Activated T-helper 1 cell treated with anti-CD3 and anti-CD28 coated beads, Interleukin-12 subunit alpha, Interleukin-12 subunit beta, Interleukin-2, Interleukin-4 antibody, amounts not matched to agents 30 ng/mL and 10 ng/mL and 1 ng/mL, durations not matched to agents 14 hours and 24 hours and 36 hours (primary cell): ENCODE measurements at places on chromosomes 4 and X.

- DNase-seq, result no peak
These were observed 194.2 kb upstream of the SLITRK2 start for GRCh38 chrX:145623453-145623852.

GRCh38 chr4:129446074-129446473 lies 350.1 kb downstream of the C4orf33 start:
- DNase-seq, result no peak

DNA sequence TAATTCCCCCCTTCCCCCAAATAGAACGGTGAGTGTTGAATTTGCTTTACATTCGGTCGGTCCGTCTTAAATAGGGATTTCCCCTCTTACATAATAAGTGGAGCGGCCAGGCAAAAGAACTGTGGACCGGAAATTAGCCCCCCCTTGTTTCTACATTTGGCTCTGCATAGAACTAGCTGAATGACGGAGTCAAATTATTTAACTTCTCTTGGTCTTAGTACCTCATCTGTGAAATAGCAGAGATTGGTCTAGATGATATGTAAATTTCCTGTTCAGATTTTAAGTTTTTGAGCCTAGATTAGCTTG lies 1.3 kb downstream of the SPATA18 start:
- DNase-seq, result no peak

DNA sequence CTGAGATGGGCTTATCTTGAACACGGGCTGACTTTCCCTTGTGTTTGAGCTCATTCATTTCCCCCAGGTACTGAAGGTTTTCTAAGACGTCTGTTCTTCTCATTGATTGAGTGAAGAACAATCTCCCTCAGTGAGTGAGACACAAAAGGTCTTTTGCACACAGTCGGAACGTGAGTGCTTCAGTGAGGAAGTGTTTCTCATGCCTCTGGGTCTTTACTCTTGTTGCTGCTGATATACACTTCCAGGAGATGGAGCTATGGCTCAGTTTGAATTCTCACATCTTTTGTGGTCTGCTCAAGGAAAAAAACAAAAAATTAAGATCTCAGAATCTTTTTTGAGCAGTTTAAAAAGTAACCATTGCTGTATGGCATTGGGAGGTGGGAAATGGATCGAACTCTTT lies 981.9 kb upstream of the TENM3 start:
- DNase-seq, result no peak

GRCh38 chrX:68851082-68851481 lies 22.3 kb downstream of the EFNB1 start:
- no peak for DNase-seq

DNA sequence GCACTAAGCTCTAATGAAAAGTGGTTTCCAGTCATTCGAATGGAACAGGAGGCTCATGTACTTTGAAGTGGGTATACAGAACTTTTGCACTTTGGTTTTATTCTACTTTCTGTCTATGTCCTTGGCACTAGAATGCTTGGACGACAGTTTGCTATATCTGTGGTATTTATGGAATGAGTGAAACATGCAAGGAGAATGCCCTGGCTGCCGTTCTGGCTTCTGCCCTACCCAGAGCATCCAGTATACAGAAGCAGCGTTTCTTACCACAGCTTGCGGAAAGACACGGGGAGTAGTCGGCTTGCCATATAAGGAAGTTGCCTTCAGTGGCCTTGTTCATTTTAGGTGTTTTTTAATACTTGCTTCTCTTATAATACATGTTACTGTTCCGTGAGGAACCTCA lies 98.0 kb downstream of the TBL1X start:
- DNase-seq, result no peak

- no peak for DNase-seq
These were observed 49.2 kb downstream of the CEP44 start for GRCh38 chr4:174332741-174333493.

DNA sequence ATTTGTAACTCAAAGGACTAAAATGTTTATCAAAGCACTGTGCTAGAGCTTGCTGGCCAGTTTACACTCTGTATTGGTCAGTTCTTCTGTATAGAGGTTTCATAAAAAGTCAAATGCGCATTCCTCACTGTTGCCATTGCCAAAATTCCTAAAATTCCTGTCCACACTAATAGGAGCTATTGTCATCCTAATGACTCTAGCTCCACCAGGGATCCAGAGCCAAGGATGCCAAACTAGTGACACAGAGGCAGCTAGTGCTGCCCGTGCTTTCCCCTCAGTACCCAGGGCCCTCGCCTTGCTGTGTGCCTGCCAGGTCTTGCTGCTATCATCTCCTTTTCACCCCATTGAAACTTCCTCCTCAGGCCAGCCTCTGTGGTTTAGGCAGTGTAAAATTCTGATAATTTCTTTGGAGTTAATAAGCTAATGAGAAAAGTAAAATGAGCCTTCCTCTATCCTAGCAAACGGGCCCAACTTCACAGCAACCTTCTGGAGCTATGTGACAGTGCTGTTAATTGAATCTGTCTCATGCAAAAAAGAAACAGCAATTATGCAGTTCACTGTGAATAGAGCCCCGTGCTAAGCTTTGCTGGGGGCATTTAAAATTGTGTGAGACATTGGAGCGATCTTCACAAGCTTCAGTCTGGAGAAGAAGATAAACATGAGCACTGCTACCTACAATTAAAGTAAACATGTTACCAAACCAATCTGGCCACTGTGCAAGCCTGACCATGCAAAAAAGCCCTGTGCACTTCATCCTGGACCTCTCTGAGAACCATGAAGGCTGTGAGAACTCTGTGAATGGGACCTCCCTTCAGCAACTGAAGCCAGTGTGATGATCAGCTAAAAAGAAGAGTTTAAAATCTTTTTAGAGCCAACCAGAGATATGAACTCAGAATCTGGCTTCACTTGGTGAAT lies 43.1 kb upstream of the FGF2 start:
- DNase-seq, result no peak

DNA sequence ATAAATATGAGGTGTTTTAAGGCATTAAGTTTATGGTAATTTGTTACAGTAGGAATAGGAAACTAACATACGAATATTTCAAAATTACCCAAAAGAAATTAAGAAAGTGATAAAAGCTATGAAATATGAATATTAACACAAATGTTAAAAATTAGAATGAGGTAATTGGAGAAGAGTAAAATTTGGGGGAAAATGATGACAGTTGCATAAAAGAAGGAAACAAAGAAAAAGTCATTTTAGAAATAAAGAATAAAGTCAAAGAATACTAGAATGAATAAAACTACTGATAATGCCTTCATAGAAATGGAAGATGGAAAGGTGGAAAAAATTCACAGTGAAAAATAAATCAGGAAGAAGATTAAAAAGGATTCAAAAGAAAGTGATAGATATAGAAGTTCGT lies 522.9 kb upstream of the NR3C2 start:
- no peak for DNase-seq

- no peak for DNase-seq
These were observed 20.1 kb downstream of the ADRA2C start for GRCh38 chr4:3786196-3786869.

DNA sequence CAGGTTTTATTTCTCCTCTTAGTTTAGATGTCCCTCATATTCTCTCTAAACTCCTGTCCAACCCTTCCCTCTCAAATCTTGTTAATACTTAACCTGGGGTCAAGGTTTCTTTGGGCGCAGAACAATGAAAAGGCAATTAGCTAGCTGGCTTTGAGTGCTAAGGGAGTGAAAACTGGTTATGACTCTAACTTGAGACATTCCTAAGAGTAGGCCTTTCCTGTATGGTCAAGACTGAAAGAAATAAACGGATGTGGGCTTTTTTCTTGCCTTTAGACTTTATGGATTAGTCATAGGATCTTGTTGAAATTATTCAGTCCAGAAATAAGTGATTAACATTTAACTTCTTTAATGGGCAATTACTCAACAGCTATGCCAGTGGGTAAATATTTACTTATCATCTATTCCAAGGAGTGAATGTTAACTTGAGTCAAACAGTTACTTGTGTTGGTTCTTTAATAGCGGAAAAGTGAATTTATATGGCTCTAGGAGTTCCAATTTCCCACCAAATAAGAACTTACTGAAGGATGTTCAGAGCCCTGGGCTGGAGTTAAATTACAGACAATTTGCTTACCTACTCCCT lies 141.7 kb upstream of the SCML1 start:
- DNase-seq, result no peak

DNA sequence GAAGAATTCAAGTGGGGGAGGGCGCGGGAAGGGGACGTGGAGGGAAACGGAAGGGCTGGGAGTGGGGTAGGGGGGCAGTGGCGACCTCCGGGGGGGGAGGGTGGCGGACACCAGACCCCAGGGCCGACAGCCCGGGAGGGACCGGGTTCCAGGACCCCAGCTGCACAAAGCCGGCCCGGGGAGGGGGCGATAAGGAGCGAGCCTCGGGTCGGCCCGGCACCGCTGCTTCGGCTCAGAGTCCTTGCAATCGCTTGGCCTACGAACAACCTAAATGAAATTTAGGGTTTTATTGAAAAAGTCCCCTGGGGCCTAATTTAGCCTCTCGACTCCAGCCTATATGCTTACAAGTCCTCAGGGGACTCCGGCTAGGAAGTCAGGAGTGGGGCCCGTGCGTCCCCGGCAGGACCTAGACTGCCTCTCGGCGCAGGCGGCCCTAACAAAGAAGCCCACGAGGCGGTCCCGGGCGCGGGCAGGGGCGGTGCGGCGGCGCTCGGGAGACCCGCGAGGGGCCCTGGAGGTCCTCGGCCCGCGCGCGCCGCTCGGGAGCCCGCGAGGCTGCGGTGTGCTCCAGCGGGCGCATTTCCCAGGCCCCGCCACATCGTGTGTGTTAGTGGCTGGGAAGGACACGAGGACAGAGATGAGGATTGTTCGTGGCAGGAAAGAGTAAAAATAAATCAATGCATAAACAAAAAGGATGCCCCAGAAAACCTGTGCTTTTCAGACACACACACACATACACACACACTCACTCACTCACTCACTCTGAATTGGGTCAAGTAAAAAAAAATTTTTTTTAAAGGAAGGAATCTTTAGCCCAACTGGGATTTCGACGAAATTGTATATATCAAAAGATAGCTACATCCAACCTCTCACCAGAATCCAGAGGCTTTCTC lies 70.0 kb downstream of the MGST2 start:
- DNase-seq, result no peak

DNA sequence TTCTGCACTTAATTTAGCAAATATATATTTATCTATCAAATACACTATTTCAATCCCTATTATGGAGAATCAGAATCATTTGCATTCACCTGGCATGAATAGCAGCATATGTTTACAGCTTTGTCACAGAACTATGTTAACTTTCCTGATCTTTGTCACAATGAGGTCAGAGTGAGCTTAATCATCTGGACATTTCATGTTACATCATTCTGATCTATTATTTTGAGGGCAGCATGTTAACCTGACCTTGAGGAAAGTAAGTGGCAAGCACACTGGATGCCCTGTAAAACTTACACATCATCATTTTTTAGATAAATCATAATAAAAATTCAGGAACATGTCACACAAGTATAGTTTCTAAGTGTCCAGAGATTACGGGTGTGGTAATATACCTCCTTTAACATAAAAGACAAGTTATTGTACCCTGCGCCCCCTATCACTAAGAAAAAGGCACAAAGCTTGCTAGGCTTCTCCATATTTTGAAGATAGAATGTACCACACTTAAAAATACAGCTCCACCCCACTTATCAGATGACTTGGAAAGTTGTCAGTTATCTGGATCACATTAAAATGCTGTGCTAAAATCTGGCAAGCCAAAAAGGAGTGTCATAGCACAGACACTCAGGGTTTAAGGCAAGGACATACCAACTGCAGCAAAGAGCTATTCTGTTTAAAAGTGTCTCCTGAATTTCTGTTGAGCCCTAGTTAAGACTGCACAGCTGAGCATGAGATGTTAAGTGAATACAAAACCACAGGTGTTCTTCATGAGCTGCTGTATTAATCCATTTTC lies 182.7 kb upstream of the FAT4 start:
- no peak for DNase-seq

DNA sequence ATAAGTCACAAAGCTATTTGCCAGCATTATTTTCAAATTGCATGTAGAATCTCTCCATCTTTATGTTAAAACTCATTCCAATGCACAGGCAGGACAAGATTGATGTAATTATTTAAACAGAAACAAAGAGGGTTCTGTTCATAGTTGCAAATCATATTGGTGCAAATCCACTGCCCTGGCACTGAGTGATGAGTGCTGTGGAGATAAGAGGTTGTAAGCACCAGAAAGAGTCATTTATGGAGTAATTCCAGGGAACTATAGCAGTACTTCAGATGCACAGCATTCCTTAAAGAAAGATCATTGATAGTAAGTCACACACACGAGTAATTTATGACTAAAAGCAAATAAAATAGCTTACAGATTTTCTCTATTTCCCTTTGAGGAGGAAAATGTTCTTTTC lies 337.7 kb upstream of the CTSO start:
- no peak for DNase-seq

- DNase-seq, result no peak
These were observed 9.5 kb downstream of the CSTF2 start for GRCh38 chrX:100829730-100830129.

- no peak for DNase-seq
These were observed 78.2 kb downstream of the OPHN1 start for GRCh38 chrX:68354879-68355628.

GRCh38 chrX:31058284-31058683 lies 13.6 kb downstream of the FTHL17 start:
- DNase-seq, result no peak

DNA sequence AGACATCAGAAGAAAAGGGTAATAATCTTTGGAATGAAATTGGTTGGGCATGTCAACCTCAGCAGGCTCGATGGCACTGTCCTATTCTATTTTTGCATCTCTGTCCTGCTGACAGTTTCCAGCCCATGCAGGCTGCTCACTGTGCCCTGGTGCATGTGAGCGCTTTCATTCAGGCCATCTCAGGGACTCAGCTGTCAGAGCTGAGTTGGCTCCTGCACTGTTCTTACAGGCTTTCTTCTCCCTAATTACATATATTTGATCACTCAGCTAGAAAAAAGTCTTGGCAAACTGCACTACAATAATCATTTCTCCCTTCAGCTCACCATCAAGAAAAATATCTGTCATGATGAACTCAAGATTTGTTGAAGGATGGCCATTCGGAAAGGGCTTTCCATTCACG lies 84.7 kb downstream of the RASL11B start:
- DNase-seq, result no peak

GRCh38 chrX:123060986-123061385 lies 123.1 kb upstream of the GRIA3 start:
- DNase-seq, result no peak

GRCh38 chr4:116387937-116388474 lies 697.4 kb downstream of the TRAM1L1 start:
- no peak for DNase-seq

DNA sequence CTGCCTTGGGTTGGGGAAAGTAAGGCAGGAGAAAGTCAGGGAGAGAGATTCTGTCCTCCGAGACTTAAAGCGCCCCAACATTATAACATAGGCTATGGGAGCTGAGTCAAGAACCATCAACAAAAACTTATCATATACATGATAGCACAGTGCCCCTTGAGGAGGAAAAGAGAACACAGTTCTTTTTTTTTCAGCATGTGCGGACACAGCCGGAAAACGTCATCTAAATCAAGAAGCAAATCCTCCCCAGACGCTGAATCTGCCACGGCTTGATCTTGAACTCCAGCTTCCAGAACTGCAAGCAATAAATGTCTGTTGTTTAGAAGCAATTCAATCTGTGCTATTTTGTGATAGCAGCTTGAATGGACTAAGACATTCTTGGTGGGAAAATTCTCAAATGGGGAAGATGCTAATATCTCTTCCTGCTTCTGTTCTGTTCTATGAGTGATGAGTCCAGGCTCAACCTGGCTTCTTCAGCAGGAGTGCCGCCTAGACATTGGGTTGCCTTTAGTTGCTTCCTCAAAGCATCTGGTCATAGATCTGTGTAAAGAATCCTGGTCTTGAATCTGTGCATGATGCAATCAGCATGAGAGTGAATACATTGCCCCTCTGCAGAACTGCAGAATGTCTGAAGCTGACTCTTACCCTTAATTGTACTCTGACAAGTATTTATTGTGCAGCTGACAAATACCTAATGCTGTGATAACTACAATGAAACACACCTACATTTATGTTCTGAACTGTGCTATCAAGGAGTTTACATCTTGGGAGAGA lies 549.8 kb upstream of the PRKX start:
- no peak for DNase-seq
